Fibroblast of villous mesenchyme (primary cell): ENCODE measurements at places on chromosomes 2 and 18. TPM values are rescaled to one million over a fixed set of nuclear protein-coding genes. Genes with fewer than 3 reads are reported as not detected.

GRCh38 chr2:233442028-233442310 lies 87.7 kb downstream of the DGKD start:
- no peak for DNase-seq

ATOH8 gene
- total RNA-seq, result 6.8 and 9.1 TPM in 2 replicates

BOLL gene
- total RNA-seq, result not detected in 2 replicates

TAF4B gene
- 0.64 and 0.86 TPM in 2 replicates for total RNA-seq

GRCh38 chr2:134120406-134120732 lies 133.5 kb upstream of the MGAT5 start:
- no peak for DNase-seq

DNA sequence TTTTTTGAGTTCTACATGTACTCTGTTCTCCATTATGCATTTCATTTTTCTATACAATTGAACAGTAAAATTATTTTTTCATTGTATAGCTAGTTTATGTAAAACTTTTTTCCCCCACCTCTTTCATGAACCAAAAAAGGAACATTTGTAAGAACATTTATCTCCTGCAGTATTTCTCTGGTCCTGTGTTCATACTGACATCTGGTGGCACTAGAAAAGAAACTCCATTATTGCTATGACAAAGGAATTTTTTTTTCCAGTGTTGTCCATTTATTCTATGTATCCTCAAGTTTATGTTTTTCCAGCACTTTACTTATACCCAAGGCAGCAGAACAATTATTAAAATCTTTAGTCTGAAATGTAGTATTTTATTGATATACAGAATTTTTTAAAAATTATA lies 27.4 kb upstream of the CHAC2 start:
- peak; percentile 44 for DNase-seq

GRCh38 chr2:196274387-196274809 lies 103.0 kb upstream of the STK17B start:
- peak; percentile 48 for DNase-seq

DNA sequence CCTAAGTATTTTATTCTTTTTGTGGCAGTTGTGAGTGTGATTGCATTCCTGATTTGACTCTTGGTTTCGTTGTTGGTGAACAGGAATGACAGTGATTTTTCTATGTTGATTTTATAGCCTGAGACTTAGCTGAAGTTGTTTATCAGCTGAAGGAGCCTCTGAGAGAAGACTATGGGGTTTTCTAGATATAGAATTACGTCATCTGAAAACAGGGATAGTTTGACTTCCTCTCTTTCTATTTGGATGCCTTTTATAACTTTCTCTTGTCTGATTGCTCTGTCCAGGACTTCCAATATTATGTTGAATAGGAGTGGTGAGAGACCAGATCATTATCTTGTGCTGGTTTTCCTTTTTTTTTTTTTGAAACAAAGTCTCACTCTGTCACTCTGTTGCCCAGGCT lies 18.0 kb upstream of the NOL4 start:
- DNase-seq, result no peak

DNA sequence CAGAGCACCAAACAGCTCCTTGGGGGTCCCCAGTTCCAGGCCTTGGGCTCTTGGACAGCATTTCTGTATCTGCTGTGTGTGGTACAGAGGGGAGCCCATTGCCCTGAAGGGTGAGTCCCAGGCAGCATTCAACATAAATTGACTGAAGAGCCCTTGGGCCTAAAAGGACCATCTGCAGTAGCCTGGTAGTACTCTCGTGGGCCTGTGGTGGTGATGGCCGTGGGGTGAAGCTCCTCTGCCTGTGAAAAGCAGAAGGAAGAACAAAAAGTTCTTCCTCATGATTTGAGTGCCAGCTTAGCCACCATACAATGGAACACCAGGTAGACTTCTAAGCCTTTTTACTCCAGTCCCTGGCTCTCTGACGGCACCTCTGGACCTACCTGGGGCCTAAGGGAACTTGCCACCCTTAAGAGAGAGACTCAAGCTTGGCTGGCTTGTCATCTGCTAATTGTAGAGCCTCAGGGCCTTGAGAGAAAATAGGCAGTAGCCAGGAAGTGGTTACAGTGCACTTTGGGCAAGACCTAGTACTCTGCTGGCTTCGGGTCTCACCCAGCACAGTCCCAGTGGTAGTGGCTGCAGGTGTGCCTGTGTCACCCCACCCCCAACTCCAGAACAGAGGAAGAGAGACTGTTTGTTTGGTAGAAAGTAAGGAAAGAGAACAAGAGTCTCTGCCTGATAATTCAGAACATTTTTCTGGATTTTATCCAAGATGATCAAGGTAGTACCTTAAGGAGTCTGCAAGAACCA lies 84.6 kb upstream of the CERS6 start:
- no peak for DNase-seq

DNA sequence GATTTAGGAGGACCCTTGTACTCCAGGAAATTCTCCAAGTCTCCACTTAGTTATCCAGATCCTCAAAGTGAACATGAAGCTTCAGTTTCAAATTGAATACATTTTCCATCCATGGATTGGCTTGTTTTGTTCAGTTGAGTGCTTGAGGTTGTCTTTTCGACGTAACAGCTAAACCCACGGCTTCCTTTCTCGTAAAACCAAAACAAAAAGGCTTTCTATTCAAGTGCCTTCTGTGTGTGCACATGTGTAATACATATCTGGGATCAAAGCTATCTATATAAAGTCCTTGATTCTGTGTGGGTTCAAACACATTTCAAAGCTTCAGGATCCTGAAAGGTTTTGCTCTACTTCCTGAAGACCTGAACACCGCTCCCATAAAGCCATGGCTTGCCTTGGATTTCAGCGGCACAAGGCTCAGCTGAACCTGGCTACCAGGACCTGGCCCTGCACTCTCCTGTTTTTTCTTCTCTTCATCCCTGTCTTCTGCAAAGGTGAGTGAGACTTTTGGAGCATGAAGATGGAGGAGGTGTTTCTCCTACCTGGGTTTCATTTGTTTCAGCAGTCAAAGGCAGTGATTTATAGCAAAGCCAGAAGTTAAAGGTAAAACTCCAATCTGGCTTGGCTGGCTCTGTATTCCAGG lies at the start of gene CTLA4:
Gene CTLA4, plus strand, starts transcription at position 211 of the 640 bp plus-strand sequence. Its CDS starts 172 bp downstream, at position 383.
- no peak for DNase-seq

GRCh38 chr2:221571551-221572218 lies 419 bp downstream of the EPHA4 start:
- DNase-seq, result peak; percentile 23

GRCh38 chr2:121961761-121962160 lies 206.3 kb downstream of the TSN start:
- no peak for DNase-seq

GRCh38 chr2:104375206-104375605 lies 478.7 kb upstream of the POU3F3 start:
- no peak for DNase-seq

DTYMK gene
- 33.2 and 40.9 TPM in 2 replicates for total RNA-seq

CHRNG gene
- not detected in 2 replicates for total RNA-seq

GRCh38 chr18:74994502-74995418 lies 214.2 kb downstream of the PTGR3 start:
- DNase-seq, result peak; percentile 26

DNA sequence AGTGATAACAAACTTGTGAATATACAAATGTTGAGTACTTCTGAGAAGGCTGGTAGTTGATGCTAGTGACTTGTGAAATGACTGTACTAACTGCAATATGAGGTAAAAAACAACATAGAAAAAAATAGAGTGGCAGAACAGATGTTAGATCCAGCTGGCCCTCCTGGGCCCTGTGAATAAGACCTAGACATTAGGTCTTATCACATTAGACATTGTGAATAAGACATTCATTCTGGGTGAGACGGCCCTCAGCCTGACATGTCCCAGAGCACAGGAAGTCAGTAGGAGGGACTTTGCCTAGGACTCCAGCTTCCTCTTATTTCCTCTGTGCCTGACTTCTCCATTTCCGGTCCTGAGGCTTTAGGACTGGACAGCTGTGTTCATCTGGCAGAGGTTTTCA lies 22.9 kb downstream of the DOK1 start:
- DNase-seq, result no peak

RNF125 gene
- under 0.01 TPM in 2 replicates for total RNA-seq

- DNase-seq, result peak; percentile 1
Observed at GRCh38 chr2:52862801-52863200, 904.8 kb upstream of the CHAC2 start.

SNORC gene
- total RNA-seq, result 0.86 and 0.97 TPM in 2 replicates

DNA sequence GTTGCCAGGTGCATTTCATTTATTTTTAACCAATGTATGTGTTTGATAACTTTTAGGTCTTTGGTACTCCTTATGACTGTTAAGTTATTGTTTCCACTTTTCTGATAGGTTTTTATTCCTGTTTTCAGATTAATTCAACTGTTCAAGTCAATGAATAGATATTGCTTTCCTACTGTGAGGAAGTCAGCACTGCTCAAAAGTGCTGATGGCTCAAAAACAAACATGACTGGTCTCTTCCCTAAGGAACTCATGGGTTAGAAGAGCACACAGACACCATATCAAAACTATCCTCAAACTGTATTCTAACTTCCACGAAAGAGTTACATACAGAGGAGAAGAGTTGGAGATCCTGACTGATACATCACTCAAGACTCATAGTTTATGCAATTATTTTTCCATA lies 39.9 kb upstream of the REG3G start:
- no peak for DNase-seq

GPR39 gene
- total RNA-seq, result 3.2 and 5.6 TPM in 2 replicates

UGT1A3 gene
- total RNA-seq, result not detected in 2 replicates

GAL3ST2 gene
- total RNA-seq, result under 0.01 and 0.43 TPM in 2 replicates

DNA sequence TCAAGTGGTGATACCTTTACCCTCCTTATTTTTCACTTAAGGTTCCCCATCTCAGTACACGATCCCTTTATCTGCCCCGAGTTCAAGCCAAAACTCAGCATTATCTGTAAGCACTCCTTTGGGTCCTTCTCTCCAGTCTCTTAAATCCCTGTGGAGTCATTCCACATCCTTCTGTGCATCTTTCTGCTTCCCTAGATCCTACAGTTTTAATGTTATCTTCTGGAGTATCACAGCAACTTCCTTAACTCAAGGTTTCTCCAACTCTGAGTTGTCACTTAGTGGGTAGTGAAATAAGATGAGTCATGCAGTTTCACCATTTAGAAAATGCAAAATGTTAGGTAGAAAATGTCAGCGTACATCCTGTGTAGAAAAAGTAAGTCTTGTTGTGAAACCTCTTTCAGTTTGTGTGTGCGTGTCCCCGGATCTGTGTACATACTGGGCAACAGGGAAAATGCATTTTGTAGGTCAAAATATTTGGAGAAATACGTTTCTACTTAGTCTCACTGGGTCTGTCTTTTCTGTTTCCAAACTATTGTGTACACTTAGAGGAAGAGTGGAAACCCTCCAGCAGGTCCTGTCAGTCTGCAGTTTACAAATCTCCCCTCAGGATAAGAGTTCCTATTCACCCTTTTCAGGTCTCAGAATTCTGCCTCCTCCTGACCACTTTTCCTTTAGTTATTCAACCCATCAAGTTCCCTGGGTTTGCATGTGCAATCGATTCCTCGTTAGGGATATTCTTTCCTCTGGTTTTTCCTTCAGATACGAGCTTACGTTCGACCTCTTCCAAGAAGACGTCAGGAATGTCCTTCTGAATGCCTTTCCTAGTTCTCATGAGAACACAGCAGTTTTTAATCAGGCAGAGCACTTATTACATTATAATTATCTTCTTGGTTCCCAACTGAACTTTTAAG lies 154.8 kb downstream of the TGIF1 start:
- DNase-seq, result peak; percentile 99

LCT gene
- total RNA-seq, result under 0.01 TPM in 1 of 2 replicates, not detected in the other

- DNase-seq, result no peak
Observed at GRCh38 chr2:46863882-46864281, 51.7 kb downstream of the MCFD2 start.

- DNase-seq, result no peak
Observed at GRCh38 chr2:11676640-11677039, 6.6 kb upstream of the NTSR2 start.

TMEM178A gene
- 0.43 and 1.3 TPM in 2 replicates for total RNA-seq

DNA sequence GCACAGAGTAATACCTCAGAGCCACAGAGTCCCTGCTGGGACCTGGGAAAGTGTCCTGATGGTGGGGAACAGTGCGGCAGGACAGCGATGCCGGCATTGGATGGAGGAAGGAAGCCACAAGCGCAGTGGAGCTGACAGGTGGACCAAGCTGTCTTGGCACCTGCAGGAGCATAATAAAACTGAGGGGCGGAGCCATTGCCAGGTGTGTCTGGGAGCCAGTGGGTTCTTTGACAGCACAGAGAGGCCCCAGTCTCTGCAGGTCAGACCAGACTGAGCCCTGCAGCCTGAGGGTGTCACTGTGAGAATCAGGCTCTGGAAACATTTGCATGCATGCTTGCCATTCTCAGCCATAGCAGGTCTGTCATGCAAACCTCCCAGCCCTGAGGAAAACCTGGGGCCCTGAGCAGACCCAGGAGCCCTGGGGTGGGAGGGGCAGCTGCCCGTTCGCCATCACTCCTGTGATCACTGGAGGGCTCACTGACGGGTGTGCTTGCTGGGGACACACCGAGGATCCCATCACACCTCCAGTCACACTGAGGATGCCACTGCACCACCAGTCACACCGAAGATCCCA lies 210.5 kb upstream of the HDAC4 start:
- no peak for DNase-seq

- DNase-seq, result peak; percentile 71
Observed at GRCh38 chr2:70087702-70088597, 673 bp downstream of the PCBP1 start.

- no peak for DNase-seq
Observed at GRCh38 chr2:121405233-121405632, 120.2 kb upstream of the TFCP2L1 start.

DNA sequence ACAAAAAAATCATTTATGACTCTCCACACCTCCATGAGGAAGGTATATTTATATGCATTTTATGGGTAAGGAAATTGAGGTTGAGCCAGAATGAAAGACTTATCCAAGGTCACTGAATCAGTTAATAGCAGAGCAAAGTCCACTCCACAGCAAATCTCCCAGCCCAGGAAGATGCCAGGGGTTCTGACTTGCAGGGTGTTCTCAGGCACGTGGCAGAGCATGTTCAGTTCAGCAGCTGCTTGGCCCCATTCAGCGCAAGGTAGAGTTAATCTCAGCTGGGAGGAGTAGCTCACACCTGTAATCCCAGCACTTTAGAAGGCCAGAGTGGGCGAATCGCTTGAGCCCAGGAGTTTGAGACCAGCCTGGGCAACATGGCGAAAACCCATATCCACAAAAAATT lies 17.8 kb upstream of the DGKD start:
- DNase-seq, result no peak

FBLN7 gene
- total RNA-seq, result 1.3 and 6.1 TPM in 2 replicates

DNA sequence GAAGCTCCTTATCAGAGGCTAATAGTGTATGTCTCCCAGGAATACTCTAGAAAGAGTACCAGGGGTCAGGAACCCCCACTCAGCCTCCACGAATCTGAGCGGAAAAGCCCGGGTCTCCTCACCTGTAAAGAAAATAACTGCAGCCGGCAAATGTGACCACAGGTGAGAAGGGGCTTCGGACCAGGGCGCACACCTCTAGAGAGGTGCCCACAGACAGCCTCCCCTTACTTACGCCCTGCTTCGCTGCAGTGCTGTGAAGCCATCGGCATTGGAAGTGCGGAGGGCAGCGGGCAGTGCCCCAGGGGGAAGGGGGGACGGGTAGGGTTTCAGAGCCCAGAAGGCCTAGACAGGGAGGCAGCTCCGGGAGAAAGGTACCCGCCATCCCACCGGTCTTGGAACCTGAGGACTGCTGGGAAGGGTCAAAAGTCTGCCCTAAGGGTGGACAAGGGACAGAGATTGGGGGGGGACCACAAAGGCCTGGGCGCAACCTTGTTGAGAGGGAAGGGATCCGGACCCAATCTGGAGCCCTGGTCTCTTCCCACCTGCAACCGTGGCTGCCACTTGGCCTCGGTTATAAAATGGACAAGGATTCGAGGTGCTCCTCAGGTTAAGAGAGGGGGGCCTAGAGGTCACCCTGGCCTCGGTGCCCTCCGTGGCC lies 642 bp upstream of the STEAP3 start:
- DNase-seq, result no peak

- DNase-seq, result peak; percentile 99
Observed at GRCh38 chr2:237171396-237171795, 85.7 kb downstream of the COPS8 start.
